ENCODE measurements at places on chromosomes 1 and 21. TPM values are rescaled to one million over a fixed set of nuclear protein-coding genes. Genes with fewer than 3 reads are reported as not detected.

GRCh38 chr1:228003461-228004330, 3.1 kb upstream of the WNT3A start:
- DNase-seq: no peak
- no peak overlapping the region for H3K4me3 ChIP-seq
- H3K27ac ChIP-seq: no peak overlapping the region
- H3K27me3 ChIP-seq: peaks cover 69% of the 10 kb centered on the region
- H3K36me3 ChIP-seq: peaks cover 2% of the 10 kb centered on the region

- no peak overlapping the region for H3K27ac ChIP-seq
- H3K27me3 ChIP-seq: no peaks in the 10 kb centered on the region
- H3K4me3 ChIP-seq: no peak overlapping the region
- H3K36me3 ChIP-seq: no peaks in the 10 kb centered on the region
Measured at GRCh38 chr1:69305621-69306020, 262.1 kb upstream of the LRRC7 start.

DNA sequence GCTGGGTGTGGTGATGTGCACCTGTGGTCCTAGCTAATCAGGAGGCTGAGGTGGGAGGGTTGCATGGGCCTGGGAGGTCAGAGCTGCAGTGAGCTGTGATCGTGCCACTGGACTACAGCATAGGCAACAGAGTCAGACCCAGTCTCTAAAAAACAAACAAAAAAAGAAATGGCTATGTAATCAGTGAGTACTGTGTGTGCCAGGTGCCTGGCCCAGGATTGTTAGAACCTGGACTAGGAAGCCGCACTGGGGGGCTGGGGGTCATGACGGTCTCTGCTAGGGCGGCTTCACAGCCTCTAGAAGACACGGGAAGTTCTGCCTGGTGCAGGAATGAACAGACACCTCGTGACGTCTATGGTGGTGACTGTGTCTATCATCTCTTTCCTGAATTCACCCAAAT, 8.5 kb downstream of the TMEM9 start:
- H3K36me3 ChIP-seq: peaks cover 10% of the 10 kb centered on the region
- no peak overlapping the region for H3K27ac ChIP-seq
- no peak for DNase-seq
- no peak overlapping the region for H3K4me3 ChIP-seq
- H3K4me1 ChIP-seq: peaks cover 6% of the 10 kb centered on the region
- no peaks in the 10 kb centered on the region for H3K27me3 ChIP-seq

DNA sequence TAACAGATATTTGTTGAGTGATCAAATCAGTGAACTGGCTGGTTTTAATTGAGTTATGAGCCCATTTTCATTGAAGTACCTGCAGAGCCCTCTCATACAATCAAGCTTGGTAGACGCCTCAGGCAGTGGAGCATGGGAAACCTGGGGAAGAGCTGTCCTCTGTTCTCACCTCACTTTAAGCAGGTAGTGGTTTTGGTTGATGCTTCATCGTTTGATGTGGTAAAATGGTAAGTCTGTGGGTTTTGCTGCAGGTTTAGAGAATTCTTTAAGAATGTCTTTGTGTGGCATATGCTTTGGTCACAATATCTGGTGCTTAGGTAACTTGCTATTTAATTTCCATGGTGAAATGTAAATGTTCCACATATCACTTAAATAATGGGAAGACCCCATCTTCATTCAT, 10.0 kb downstream of the LAMC1 start:
- H3K4me3 ChIP-seq: peak overlapping the region; percentile 28
- peaks cover 11% of the 10 kb centered on the region for H3K4me1 ChIP-seq
- H3K27ac ChIP-seq: no peak overlapping the region
- no peak for DNase-seq

- H3K36me3 ChIP-seq: no peaks in the 10 kb centered on the region
- DNase-seq: no peak
- H3K4me1 ChIP-seq: peaks cover 10% of the 10 kb centered on the region
- no peaks in the 10 kb centered on the region for H3K27me3 ChIP-seq
- H3K27ac ChIP-seq: no peak overlapping the region
Measured at GRCh38 chr1:88746916-88747315, 62.8 kb downstream of the PKN2 start.

- no peaks in the 10 kb centered on the region for H3K36me3 ChIP-seq
- DNase-seq: no peak
- no peak overlapping the region for H3K4me3 ChIP-seq
- H3K27me3 ChIP-seq: peaks cover 5% of the 10 kb centered on the region
- no peak overlapping the region for H3K27ac ChIP-seq
- no peaks in the 10 kb centered on the region for H3K4me1 ChIP-seq
Measured at GRCh38 chr1:75980972-75981897, 49.0 kb upstream of the ASB17 start.

GRCh38 chr21:44083631-44084291, 23.4 kb upstream of the PWP2 start:
- H3K36me3 ChIP-seq: peaks cover 5% of the 10 kb centered on the region
- no peaks in the 10 kb centered on the region for H3K27me3 ChIP-seq
- H3K4me1 ChIP-seq: peaks cover 69% of the 10 kb centered on the region
- H3K4me3 ChIP-seq: peak overlapping the region; percentile 82
- H3K27ac ChIP-seq: peak overlapping the region; percentile 98

DNA sequence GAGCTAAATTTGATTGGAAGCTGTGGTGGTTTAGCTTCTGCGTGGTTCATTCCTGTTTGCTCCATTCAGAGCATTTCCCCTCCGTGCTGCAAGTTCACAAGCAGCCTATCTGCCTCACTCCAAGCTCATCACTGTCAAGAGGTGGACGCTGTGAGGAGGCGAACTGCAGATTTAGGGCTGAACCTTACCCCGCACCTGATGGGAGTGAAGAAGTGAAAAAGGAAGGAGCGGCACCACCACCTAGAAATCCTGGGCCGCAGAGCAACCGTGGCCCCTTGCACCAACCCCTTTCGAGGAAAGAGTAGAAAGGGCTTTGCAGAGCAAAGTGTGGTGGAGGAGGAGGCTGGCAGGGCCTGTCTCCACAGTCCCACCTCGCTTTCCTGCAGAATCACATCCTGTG, 117.4 kb downstream of the IER5 start:
- H3K4me1 ChIP-seq: peaks cover 3% of the 10 kb centered on the region
- H3K36me3 ChIP-seq: peaks cover 4% of the 10 kb centered on the region
- peaks cover 10% of the 10 kb centered on the region for H3K27me3 ChIP-seq
- no peak for DNase-seq
- H3K4me3 ChIP-seq: no peak overlapping the region

GRCh38 chr1:204171751-204172178, 5.6 kb upstream of the REN start:
- no peak overlapping the region for H3K27ac ChIP-seq
- H3K4me3 ChIP-seq: no peak overlapping the region
- no peak for DNase-seq

DNA sequence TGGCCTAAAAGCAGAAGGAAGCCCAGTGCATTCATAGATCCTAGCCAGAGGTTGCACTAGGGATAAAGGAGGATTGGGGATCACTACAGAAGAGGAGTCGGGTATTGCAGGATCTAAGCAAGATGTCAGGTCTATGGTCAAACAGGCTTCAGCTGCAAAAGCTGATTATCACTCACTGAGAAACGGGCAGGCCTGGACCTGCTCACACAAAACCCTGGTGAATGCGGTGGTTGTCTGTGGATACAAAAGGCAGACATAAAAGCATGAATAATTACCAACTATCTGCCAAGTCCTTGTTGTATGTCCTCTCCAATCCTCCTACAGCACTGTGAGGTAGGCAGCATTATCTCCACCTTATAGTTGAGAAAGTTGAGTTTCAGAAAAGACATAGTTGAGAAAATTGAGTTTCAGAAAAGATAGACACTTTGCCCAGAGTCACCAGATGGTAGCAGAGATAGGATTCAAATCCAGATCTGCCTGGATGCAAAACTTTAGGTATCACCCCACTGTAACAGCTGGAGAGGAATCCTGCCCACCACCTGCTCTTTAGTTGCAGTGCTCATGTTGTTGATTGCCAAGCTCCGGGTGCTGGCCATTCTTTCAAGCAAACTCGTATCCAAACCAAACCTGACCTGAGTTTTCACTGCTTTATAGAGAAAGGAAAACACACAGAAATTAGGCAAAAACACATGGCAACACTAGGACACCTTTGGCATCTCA, 49.6 kb upstream of the HOOK1 start:
- H3K4me1 ChIP-seq: no peaks in the 10 kb centered on the region
- H3K27me3 ChIP-seq: peaks cover 6% of the 10 kb centered on the region
- H3K36me3 ChIP-seq: no peaks in the 10 kb centered on the region

PCP4L1 gene
- total RNA-seq: not detected

KLHDC7A gene
- total RNA-seq: not detected

VWA1 gene
- not detected for total RNA-seq

CCDC181 gene
- not detected for total RNA-seq

AK5 gene
- 2.7 TPM for total RNA-seq

- H3K27ac ChIP-seq: no peak overlapping the region
- H3K27me3 ChIP-seq: no peaks in the 10 kb centered on the region
- no peak overlapping the region for H3K4me3 ChIP-seq
- peaks cover 15% of the 10 kb centered on the region for H3K36me3 ChIP-seq
- peaks cover 3% of the 10 kb centered on the region for H3K4me1 ChIP-seq
Measured at GRCh38 chr1:235739124-235739523, 89.5 kb upstream of the GNG4 start.

DNA sequence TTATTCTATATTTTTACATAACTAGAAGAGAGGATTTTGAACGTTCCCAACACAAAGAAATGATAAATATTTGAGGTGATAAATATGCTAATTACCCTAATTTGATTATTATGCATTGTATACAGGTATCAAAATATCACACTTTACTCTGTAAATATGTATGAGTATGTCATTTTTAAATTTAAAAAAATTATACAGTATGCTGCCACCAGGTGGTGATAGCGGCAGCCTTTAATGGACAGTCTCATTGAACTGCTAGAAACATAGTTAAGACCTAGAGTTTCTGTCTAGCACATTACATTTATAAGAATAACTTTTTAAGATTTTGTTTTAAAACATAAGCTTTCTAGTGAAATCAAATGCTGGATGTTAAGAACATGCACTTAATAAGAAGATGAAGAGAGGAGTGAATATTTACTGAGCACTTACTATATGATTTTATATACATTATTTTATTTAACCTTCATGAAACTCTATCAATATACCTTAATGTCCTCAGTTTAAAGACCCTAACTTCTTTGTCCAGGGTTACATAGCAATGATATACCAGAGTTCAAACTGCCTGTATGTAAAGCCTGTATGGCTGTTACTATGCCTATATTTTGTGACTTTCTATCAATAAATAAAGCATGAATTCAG, 207.1 kb downstream of the NUF2 start:
- H3K36me3 ChIP-seq: no peaks in the 10 kb centered on the region
- DNase-seq: no peak
- H3K4me3 ChIP-seq: no peak overlapping the region
- H3K27me3 ChIP-seq: peaks cover 14% of the 10 kb centered on the region

ADGRB2 gene
- total RNA-seq: 1.0 TPM

DNA sequence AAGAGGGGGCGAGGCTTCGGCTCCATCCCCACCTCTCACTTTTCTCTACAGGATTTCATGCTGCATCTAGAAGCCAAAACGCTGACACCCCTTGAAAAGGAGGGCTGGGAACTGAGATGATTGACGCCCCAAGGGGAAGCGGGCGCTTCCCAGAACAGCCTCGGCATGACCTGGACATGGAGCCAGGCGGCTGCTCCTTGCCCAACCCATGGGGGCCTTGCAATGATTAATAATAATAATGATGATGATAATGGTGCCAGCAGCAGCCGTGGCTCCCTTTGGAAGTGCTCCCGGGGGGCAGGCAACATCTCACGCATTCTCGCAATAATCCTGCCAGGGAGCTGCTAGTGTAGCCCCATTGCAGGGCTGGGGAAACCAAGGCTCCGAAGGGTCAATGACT, 78.2 kb downstream of the RAP1GAP start:
- no peak overlapping the region for H3K4me3 ChIP-seq
- peaks cover 62% of the 10 kb centered on the region for H3K27me3 ChIP-seq
- DNase-seq: no peak
- H3K36me3 ChIP-seq: peaks cover 6% of the 10 kb centered on the region
- H3K27ac ChIP-seq: no peak overlapping the region
- H3K4me1 ChIP-seq: peaks cover 7% of the 10 kb centered on the region

CELA2B gene
- total RNA-seq: not detected

DNA sequence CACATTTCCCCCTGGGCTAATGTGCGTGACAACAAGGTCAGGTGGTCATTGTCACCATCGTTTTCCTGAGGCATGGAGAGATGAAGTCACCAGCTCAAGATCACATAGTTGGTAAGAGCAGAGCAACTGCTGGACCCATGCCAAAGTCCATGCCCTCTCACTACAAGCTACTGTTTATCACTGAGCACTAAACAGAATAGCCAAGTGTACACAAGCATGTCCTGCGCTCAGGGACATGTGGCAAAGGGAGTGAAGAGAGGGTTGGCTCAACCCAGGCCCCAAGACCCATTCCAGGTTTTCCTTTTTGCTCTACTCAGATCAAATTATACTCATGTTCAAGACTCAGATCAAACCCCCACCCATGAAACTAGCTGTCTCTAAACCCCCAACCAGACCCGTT, 20.8 kb downstream of the LRRC52 start:
- H3K4me3 ChIP-seq: no peak overlapping the region
- H3K36me3 ChIP-seq: peaks cover 8% of the 10 kb centered on the region
- H3K4me1 ChIP-seq: peaks cover 6% of the 10 kb centered on the region
- DNase-seq: no peak

GRCh38 chr1:220717800-220718640, 27.9 kb downstream of the C1orf115 start:
- H3K27ac ChIP-seq: no peak overlapping the region
- H3K4me3 ChIP-seq: no peak overlapping the region
- H3K27me3 ChIP-seq: peaks cover 18% of the 10 kb centered on the region
- DNase-seq: no peak
- no peaks in the 10 kb centered on the region for H3K36me3 ChIP-seq
- H3K4me1 ChIP-seq: no peaks in the 10 kb centered on the region

KRTAP7-1 gene
- total RNA-seq: not detected
